HAP-1 (cell line): ENCODE measurements at places on chromosomes 5 and 9.

DNA sequence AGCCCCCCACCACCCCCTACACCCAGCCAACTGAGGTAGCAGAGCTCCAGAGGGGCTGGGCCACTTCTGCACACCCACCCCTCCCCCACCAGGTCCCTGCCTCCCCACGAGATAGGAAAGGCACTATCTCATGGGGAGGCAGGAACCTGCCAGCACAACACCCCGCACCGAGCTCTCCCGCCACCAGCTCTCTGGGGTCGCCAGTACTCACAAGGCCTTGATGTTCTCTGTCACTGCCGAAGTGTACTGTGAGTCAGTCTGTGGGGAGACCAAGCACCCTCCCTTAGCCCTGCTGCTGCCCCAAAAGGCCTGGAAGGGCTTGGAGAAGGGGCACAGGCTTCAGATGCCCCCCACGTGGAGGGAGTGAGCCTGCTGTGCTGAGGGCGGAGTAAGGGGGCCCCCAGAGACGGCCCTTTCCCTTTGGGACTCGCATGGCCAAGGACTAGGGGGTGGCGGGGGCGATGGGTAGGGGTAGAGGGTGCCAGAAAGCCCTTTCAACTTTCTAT lies 5.9 kb downstream of the MGAT4B start:
- no peak for DNase-seq

DNA sequence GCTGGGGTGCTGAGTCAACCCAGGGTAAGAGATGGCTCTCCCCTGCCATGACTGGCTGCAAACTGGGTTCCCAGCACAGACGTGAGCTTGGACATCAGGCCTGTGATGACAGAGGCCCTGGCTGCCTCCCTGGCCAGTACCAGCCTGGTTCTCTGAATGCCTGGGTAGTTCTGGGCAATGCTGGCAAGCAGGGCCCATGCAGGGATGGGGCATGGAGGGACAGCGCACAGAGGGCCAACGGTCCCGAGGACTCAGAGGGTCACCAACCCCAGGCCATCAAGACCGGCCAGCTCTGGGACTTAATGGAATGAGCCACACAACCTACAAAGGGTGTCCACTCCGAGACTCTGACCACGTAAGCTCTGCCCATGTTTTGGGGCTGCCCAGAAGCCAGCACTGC lies 241.4 kb downstream of the FSTL4 start:
- no peak for DNase-seq

DNA sequence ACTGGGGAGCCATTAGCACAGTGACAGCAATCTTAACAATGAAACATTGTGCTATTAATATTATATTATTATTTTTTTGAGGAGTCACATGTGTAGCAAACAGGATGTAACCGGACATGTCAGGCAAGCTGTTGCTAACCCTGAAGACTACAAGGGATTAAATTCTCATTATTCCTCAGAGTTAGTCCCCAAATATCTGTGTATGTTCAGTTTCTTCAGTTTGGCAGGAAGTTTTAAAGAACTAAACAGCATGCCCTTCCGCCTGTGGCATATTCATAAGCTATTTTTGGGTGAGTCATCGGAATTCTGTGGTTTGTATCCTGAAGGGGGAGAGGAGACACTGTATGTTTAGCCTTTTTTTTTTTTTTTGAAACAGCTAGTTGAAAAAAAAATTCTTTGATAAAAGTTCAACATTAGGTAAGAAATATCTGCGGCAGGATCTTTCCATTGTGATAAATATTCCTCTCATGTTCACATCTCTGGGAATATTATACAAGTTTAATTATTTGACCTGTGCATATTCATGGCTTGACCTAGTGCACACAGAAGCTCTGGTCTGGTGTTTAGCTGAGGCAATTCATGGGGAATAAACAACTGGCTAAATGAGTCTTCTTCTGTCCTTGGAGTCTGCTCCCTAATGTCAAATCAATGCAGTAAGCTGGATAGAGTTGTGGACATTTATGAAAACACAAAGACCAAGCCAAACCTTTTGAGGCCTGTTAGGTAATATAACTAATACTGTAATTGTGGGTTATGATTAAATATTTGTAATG lies 202.7 kb upstream of the CDKN2B start:
- DNase-seq, result no peak

- DNase-seq, result no peak
These were observed 395.4 kb downstream of the NTRK2 start for GRCh38 chr9:85064811-85065371.

DNA sequence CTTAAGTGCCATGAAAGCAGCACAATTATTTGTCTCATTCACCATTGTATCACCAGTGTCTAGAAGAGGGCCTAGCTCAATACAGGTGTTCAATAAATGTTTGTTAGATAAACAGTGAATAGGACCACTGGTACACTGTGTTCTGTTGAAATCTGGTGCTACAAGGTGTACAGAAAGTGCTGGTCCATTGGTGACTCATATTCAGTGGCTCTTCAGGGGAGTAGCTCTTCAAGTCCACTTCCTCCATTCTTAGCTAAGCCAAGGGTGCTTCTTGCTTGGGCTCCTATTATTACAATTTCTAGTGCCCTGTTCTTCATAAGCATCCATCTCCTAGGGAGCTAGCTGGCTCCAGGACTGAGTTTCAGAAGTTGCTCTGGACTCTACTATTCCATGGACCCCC lies 6.4 kb upstream of the FCHO2 start:
- no peak for DNase-seq

GRCh38 chr9:95783426-95783975 lies 92.0 kb upstream of the ERCC6L2 start:
- DNase-seq, result no peak

DNA sequence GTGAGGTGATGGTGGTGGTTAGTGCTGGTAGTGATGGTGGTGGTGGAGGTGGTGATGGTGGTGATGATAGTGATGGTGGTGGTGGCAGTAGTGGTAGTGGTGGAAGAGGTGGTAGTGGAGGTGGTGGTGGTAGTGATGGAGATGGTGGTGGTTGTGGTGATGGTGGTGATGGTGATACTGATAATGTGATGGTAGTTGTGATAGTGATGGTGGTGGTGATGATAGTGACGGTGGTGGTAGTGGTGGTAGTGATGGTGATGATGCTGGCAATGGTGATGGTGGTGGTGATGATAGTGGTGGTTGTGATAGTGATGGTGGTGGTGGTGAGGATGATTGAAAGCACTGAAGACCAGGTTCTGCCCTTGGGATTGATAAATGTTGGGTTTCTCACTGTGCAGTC lies 85.2 kb upstream of the SLC1A3 start:
- no peak for DNase-seq

DNA sequence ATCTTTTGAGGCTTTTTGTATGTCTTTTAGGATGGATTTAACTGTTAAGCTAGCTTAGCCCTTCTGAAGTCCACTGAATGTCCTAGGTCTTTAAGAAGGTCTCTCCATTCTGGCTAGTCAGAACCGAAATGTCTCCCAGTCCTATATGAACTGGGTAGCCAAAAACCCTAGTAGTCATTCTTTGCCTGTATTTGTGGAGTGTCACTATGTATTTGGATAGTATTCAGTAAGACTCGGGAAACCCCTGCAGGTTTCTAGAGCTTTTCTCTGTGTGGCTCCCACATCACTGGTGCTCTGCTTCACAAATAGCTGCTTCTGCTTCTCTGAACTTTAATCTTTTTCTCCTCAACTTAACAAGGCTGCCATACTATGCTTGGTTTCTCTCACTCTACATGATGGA lies 68.0 kb downstream of the RIC1 start:
- no peak for DNase-seq

GRCh38 chr5:170986598-170986997 lies 124.8 kb downstream of the RANBP17 start:
- DNase-seq, result no peak

- DNase-seq, result no peak
These were observed 21.8 kb upstream of the NKX2-5 start for GRCh38 chr5:173256800-173257199.

- no peak for DNase-seq
These were observed 10.3 kb upstream of the QRFP start for GRCh38 chr9:130906735-130907416.

DNA sequence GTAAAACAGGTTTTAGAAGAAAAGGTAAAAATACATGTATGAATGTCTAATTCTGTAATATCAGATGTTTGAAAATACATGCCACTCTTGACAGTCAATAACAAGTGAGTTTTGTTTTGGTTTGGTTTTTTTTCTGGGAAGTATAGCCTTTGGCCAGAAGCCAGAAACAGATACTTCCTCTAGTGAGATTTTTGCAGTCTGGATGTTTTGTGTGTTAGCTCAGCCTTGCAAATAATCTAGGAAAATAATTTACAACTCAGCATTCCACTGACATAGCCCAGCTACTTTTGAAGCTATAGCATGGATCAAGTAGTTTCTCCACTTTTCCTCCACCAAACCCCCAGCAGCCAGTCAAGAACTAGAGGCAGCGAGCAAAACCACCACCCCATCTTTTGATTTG lies 56.7 kb downstream of the SLC1A1 start:
- DNase-seq, result no peak

GRCh38 chr5:59673438-59674058 lies 220.0 kb downstream of the PDE4D start:
- peak; percentile 40 for DNase-seq

DNA sequence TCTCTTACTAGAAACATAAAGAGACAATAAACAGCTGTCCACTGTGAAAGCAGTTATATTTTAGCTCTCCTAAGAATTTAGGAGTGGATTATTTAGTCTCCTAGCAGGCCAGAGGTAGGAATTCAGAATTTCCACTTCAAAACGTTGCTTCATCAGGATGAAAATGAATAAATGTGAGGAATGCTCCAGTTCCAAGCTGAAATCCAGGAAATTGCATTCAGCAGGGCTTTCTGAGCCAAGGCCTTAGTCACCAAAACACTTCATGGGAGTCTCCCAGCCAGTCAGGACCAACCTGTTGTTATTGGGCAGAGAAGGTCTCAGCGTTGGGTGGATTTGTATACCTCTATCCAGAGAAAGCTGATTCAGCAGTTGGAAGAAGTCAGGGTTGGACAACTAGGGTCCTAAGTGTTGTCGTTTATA lies 1040.3 kb downstream of the TLE1 start:
- no peak for DNase-seq

- no peak for DNase-seq
These were observed 71.6 kb upstream of the FSTL4 start for GRCh38 chr5:133683646-133684596.

DNA sequence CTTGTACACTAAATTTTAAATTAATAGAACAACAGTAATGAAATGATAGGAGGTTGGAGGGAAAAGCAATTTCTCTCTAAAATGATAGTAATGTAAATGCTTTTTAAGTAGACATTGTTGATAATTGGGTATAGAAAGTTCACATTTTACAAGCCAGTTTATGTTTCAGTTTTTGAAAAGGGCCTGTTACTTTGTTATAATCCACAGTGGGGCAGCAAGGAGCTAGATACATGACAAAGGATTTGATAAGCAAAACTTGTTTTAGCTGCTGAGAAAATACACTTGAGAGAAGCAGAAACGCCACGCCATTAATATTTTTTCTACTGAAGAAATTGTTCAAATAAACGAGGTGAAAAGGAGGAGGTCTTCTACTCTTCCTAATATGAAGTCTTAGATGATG lies 30.2 kb downstream of the SREK1 start:
- DNase-seq, result peak; percentile 17

DNA sequence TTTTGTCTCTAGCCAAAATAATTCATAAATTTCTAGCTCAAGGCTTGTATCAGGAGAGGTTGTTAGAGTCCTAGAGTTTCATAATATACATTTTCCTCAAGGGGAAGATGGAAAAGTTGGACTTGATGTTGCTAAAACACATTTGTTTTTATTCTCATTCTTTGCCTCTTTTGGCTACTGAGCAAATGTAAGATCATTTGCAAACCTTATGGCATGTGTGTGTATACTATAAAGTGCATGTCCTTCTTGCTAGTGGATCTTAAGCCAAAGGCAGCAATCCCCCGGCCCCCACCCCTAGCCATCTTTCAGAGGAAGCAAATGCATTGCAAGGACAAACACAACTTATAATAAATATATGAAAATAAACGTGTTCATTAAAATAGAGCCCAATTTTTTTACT lies 43.0 kb downstream of the ADAMTSL1 start:
- no peak for DNase-seq

DNA sequence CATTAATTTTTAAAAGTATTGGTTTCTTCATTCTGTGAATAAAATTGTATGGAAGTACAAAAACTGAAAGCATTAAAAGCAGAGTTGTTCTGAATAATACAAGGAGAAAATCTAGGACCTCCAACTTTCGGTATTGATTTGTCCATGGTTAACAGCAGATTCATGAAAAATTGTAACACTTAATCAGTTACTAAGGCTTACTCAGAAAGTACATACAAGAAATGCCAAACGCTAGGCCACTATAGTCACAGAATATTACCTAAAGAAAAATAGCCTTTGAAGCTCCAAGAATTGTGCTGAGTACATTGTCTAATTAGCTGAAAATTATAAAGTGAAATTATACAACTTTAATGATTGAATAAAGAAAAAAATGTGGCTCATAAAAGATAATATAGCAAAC lies 271.7 kb downstream of the PTPRD start:
- DNase-seq, result no peak

DNA sequence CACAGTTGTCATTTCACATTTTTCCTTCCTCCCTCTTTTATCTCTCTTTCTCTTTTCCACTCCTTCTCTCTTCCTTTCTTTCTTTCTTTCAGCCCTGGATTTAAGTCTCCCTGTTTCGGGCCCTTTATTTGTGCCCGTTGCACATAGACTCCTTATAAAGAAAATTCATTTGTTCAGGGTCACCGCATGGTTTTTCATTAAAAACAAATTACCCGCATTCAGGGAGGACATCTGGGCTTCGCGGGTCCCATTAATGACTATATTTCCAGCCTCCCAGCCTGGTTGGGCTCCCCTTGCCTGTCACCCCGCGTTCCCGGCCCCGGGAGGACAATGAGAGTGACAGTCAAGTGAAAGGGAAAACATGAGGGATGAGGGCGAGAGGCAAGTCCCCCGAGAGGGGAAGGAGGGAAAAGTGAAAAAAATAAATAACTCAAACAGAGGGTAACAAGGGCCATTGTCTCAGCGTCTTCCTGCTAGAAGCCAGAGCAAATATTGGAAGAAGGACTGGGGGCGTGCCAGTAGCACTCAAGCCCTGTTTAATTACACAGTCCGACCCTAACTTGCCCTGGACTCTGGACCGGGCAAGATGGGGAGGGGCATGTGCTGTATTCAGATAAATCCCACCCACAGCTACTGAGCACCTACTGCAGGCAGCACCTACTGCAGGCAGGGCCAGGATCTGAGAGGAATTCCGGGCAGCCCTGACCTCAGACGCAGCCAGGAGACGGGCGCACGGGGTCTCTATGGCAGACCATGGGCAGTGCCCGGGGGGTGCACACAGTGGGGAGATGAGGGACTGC lies 166.2 kb downstream of the PAX5 start:
- no peak for DNase-seq

DNA sequence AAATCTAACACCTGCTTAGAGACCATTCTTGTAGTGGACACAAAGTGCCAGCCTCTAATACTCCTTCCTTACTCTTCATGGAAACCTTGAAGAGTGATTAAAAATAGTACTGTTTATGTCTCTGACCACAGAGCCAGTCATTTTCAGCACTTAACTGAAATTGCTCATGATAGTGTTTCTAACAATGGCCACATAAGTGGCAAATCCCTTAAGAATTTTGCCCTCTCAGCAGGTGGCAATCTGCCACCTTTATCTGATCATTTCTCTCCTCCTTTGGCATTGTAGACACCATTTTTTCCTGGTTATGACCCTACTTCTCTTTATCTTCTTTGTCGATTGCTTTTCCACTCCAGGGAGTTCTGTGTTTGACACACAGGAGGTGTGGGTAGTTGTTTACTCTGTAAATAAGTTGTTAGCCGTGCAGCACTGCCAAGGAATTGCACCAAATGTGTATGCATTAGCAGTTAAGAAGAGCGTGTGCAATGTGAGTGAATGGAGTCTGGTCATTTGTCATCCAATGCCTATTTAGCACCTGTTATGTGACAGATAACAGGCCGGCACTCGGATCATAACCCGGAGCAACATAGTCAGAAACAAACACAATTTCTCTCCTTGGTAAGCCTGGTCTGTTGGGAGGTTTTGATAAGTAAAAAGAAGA lies 36.8 kb upstream of the STARD4 start:
- no peak for DNase-seq
